GM23338 (cell line): ENCODE measurements at places on chromosomes 16 and 17.

GRCh38 chr16:67425580-67425979 is 5.3 kb upstream of the HSD11B2 start:
- no peak for DNase-seq

DNA sequence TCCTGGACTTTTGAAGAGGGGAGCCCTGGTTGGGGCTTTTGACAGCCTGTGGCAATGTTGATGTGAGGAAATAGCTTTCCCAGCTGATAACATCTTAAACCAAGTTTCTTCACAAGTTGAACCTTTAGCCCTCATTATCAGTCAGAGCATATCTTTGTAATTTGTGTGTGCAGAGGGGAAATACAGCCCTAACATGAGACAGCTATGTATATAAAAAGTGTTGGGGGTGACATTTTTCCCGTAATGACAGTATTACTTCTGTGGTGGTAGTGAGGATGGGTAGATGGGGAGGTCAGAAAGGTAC is 221.1 kb downstream of the FTO start:
- no peak for DNase-seq

- no peak for DNase-seq
These were observed 85.7 kb downstream of the DNAH17 start for GRCh38 chr17:78491236-78492115.

DNA sequence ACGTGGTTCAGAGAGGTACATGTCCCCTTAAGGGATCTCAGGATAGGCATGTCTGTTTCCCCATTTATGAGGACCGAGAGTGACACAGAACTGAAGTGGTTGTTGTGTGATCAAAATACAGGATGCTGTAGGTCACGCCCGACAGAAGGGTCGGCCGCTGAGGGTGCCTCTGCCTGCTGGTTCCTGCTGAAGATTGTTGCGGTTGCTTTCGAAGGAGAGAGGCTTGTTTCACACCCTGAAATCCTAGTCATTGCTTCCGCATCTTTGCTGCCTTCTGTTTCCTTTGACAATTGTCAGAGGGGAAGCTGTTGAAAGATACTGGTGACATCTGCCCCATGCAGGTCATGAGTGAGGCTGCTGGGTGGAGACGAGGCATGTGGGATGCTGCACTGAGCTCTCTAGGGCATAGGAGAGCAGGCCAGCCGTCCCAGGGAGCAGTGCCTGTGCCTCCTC is 3.8 kb upstream of the NAT9 start:
- no peak for DNase-seq

GRCh38 chr17:49890077-49890821 is 42.4 kb upstream of the TAC4 start:
- DNase-seq: peak; percentile 75

DNA sequence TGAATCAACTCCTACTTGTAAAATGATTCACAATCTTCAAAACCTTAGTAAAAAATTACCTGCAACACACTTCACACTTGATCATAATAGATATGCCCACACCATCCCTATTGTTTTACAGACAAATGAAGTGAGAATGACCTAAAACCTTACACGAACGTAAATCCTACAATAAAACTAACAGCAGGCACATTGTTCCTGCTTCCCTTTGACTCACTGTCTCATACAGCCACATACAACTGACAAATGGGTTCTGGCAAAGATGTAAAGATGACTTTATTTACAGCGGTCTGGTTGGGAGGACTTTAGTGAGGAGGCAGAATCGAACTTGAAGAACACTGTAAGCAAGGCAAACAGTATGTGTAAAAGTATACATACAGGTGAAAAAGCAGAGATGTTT is 188.7 kb downstream of the MYO1D start:
- no peak for DNase-seq

DNA sequence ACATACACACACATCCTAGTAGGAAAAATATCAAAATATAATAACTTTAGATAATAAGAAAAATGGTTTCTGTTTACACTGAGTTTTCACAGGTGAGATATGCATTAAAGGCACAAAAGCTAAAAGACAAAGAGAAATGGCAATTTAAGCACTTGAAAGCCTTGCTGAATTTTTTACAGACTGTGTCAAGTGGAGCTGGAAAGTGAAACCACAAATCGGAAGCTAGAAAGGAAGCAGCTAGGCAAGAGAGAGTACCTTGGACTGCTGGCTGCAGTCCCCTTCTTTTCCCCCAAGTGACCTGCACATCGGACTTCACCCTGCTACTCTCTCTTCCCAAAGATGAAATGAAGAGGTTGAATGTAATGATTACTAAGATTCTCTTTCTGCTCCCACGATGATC is 135.1 kb downstream of the CDH13 start:
- no peak for DNase-seq

DNA sequence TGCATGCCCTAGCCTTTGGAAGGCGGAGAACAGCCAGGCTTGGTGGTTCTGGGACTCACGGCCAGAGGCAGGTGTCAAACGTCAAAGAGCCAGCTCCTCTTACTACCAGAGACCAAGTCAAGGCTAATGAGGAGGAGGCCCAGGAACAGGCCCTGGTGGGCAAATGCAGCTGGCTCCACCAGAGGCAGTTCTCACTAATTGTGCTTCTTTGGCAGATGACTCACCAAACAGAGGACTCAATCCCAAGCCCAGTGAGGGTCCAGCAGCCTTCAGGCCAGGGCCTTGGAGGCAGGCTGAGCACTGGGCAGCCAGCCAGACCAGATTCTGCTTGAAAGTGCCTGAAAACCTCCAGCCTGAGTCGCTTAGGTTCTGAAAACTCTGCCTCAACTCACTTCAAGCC is 336.5 kb upstream of the CDH5 start:
- DNase-seq: no peak

DNA sequence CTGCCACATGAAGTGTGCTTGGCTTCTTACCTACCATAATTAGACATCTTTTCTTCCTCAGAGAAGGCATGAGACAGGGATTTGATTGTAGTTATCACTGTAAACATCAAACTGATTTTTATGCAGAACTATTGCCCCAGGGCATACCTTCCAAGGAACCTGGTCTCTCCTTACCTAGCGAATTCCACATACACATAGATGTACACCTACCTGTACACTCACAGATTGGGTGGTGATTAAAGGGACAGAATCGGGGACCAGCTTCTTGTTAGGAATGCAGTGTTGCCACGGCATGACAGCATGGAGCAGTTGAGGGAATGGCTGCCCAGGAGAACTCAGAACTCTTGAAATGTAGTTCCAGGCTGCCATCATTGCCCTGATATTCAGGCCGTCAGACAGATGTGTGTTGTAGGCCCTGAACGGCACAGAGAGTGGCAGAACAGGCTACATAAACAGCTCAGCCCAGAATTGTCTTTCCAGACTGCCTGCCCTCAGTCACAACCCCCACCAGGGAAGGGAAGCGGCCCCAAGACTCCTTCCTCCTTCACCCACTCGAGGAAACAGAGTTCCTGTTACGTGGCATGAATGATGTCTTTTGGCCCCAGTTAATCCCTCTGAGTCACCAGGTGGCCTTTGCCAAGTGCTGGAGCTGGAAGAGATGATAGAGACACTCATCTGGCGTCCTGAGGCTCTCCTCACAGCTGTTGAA is 17.8 kb upstream of the NAGLU start:
- no peak for DNase-seq

DNA sequence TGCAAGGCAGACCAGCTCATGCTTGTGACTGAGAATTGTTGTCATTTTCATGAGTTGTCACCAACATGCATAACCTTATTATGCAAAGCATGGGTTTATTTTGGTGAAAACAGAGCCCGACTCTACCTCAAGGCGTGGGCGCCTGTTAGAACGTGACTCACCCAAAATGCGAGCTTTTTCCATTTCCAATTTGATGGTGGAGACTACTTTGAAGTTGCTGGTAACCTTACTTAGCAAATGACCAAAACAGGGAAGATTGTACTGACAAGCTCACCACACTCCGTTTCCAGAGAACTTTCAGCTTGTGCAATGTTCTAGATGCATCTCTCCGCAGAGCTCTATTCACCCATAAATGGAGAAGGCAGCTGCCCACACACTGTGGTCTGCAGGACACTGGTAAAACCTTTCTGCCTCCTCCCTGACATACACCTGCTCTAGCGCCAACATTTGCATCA is 284.5 kb downstream of the MAF start:
- no peak for DNase-seq

DNA sequence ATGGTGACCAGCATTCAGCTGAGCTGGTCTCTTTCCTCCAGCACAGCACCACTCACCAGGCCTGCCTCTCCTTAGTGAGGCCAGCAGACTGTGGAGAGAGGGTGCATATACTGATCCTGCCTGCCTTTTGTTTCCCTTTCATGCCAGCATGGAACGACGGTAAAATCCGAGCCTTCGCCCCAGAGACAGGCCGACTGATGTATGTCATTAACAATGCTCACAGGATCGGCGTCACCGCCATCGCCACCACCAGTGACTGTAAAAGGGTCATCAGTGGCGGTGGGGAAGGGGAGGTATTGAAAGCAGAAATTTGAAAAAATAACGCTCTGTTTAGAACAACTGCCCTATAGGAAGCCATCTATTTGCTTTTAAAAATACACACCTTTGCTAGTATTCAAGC is 12.6 kb upstream of the USP43 start:
- DNase-seq: no peak

DNA sequence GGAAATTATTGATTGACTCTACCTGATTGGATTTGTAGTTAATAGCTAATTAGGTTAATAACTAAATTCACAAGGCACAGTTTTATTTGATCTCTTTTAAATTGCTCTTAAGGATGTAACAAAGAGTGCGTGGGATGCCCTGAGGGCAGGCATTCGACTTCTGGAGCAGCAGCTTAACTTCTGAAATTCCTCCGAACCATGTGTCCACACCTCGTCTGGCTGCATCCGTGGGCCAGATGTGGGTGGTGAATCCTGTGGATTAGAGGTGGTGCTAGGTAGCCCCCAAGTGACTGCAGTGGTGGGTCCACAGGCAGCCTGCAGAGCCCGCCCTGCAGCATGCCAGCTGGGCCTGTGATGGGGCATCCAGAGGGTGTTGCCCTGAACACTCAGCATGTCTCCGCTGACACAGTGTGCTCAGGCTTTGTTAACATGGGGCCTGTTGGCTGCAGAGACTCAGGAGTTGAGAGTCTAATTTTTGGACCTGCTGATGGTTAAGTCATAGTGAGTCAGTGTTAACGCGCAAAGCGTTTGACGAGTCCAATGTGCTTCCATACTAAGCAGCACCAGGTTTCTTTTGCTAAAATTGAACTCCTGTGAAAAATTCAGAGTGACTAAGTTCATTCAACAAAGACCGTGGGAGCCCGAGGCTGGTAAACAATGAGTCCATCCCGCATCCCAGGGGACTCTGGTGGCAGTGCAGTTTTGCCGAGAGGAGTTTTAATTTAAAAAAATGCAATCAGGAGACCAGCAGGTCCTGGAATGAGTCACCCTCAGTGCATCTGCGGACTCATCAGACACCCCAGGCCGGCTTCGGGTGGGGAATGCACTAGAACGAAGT is 3.8 kb upstream of the NPB start:
- DNase-seq: no peak

GRCh38 chr16:60651346-60651745 is 1384.9 kb downstream of the CDH8 start:
- no peak for DNase-seq

- DNase-seq: peak; percentile 48
These were observed 12.3 kb upstream of the SLC38A8 start for GRCh38 chr16:84054916-84055315.

- no peak for DNase-seq
These were observed 127.7 kb downstream of the XYLT1 start for GRCh38 chr16:17343028-17343427.

- no peak for DNase-seq
These were observed 23.3 kb upstream of the SLC12A3 start for GRCh38 chr16:56841659-56842058.

DNA sequence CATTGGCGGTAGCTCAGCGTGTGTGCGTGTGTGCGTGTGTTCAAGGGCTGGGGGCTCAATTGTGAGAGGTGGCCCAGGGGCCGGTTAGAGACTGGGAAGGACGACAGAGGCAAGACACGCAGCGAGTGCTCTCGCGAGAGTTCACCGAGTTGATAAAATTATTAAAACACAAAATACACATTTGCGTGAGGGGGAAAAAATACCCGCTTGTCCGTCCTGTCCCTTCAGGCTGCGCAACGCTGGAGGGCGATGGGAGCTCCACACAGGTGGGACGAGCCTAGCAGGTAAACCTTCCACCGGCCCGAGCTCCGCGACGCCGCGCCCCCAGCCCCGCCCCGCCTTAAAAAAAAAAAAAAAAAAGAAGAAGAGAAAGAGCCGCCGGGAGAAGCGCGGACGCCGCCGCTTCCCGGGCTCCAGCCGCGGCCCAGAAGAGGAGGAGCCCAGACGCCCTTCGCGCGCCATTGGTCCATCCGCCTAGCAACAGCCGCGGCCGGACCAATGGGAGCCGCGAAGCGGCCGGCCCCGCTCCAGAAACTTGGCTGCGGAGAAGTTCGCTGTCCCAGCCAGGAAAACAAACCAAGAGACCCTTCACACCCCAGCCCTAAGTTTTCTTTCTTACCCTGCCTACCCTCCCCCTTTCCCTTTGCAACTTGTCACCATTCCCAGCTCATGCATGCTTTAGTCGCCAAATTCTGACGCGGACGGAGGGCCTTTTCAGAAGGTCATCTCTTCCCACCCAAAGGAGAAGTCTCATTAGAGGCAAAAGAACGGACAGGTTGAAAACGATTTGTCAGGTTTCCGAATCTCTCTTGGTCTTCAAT is 169.9 kb upstream of the MAF start:
- DNase-seq: peak; percentile 94

DNA sequence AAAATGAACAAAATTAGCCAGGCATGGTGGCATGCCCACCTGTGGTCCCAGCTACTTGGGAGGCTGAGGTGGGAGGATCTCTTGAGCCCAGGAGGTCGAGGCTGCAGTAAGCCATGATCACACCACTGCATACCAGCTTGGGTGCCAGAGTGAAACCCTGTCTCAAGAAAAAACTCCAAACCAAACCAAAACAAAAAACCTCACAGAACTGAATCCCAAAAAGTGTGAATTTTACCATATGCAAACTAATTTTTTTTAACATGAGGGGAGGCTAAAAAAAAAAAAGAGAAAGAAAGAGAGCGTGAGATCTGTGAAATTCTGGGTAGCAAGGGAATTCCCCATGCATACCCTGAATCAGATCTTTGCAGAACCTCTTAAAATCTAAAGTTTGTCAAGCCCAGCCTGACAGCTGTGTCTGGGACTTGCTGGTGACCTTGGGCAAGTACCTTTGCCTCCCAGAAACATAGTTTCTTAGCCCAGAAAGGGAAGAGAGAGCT is 17.1 kb upstream of the CDH1 start:
- no peak for DNase-seq

DNA sequence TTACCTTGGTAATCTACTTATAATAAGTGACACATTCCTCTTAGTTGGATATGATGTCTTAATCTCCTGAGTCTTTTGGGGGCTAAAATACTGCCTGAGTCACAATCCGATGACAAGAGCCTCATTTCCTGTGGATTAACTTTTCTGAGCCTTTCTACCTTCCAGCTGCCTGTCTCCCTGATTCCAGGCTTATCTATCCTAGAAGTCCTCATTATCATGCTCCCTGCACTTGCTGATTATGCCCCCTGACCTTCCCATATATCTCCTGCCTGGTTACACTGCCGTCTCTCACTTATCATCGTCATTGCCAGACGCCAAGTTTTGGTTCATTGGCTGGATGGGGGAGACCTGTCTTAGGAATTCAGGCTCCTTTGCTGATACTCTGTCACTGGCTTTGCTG is 727.4 kb upstream of the CA10 start:
- no peak for DNase-seq

GRCh38 chr16:79449900-79450299 is 150.6 kb downstream of the MAF start:
- no peak for DNase-seq

- no peak for DNase-seq
These were observed 25.7 kb downstream of the IRF8 start for GRCh38 chr16:85924675-85925074.
